Hepatocyte (in vitro differentiated cells): ENCODE measurements at places on chromosomes 7 and 10. TPM values are rescaled to one million over a fixed set of nuclear protein-coding genes. Genes with fewer than 3 reads are reported as not detected.

Gene AZGP1
- total RNA-seq = 46.1 and 52.6 TPM in 2 replicates

Gene DNAH11
- 0.43 and 2.0 TPM in 2 replicates for total RNA-seq

Gene HOXA13
- 13.0 and 14.2 TPM in 2 replicates for total RNA-seq

Gene EPO
- 0.16 and 1.3 TPM in 2 replicates for total RNA-seq

DNA sequence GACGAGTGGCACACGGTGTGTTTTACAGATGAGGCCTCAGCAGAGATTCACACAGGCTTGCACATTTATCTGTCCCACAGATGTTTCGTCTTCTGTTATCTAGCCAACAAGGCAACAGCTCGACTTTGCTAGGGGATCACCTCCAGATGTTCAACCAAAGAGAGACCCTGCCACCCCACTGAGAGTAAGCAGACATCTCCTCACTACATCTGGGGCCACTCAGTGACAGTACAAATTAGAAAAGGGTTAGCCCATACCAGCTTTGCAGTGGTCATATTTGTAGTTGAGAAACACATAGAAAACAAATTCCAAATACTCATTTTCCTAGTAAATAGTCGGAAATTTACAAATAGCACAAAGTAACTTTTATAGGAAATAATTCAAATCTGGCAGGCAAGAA lies 164.2 kb downstream of the HDAC9 start:
- no peak for DNase-seq

DNA sequence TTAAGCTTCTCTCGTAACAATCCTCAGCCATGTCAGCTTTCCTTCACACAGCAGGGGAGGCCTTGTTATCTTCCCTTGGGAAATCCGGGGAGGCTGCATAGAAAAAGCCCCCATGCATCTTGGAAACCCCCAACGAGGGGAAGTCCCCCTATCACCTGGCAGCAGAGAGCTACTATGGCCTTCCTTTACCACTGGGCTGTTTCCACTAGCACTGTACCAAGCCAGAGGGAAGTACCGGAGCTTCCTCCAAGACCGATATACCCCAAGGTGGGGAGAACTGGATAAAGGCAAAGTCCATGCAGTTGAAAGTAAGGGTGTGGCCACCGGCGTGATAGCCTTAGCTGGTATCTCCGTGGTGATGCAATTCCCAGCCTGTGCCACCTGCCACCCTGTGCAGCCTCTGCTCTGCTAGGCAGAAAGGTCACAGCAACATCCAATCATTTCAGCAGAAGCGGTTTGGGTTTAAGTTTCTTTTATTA lies 4.4 kb upstream of the CLIP2 start:
- DNase-seq = peak; percentile 82

GRCh38 chr10:30354669-30355068 lies 5.6 kb upstream of the MTPAP start:
- no peak for DNase-seq

GRCh38 chr10:86813101-86813500 lies 56.7 kb downstream of the BMPR1A start:
- no peak for DNase-seq

DNA sequence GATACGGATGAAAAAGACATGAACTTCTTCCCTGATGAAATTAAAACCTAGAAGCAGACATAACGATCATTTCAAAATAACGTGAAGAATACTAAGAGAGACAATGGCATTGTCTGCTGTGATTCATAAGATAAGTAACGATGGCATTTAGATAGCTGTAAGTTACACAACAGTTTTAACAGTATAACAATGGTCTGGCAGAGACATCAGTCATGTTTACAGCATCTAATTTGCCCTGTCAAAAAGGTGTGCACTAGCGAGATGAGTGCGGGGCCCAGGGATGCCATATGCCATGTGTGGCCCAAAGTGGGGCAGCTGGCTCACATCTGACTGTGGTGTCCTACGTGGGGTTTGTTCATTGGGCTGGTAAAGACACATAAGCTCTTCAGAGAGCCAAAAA lies 55.7 kb upstream of the RHEB start:
- DNase-seq = no peak

DNA sequence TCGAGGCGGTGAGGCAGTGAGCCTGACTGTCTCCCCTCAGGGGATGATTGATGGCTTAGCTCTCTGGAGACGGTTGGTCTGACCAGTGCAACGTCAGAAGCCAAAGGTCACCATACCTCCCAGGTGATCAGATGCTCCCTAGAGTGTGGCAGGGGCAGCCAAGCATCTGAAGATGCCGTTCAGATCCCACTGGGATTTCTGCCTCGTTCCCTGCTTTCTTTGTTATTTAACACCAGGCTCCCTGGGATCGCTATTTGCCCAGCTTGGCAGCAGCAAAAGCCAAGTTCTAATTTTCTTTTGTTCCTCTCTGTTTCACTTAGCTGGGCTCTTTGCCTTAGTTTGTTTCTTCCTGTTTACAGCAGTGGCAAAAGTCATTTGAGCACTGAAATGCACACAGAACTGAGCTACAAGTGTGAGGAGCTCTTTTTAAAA lies 53.5 kb upstream of the SVIL start:
- DNase-seq = no peak

- no peak for DNase-seq
Measured at GRCh38 chr10:83142074-83142563, 997.2 kb upstream of the GHITM start.

DNA sequence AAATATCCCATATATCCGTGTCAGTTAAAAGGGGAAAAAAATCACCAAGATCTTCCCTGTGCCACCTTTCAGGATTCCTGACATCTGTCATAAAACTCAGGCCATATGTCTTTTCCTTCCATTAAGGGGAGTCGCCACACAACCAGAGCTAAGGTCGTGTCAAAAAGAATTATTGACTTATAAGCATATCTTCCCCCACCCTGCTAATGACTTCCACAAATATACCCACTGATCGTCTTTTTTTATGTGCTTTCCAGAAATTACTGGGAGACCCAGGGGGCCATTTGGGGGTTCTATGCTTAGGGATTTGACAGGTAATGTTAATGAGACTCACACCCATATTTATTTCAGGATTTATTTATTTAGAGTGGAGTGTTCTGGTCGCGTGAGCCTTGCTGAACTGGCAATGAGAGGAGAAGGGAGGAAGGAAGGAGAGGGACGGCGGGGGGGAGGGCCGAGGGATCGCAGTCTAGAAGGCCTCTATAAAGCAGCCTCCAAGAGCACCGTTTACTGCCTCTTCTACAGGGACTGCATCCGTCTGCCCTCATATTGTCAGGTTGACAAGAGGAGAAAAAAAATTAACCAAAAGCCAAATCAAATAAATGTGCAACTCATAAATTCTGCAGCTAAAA lies 135.7 kb upstream of the MGMT start:
- no peak for DNase-seq
